Activated T-helper 1 cell treated with anti-CD3 and anti-CD28 coated beads, Interleukin-2, amount 50 U/mL, for 16 hours (primary cell): ENCODE measurements at places on chromosomes 4 and X.

DNA sequence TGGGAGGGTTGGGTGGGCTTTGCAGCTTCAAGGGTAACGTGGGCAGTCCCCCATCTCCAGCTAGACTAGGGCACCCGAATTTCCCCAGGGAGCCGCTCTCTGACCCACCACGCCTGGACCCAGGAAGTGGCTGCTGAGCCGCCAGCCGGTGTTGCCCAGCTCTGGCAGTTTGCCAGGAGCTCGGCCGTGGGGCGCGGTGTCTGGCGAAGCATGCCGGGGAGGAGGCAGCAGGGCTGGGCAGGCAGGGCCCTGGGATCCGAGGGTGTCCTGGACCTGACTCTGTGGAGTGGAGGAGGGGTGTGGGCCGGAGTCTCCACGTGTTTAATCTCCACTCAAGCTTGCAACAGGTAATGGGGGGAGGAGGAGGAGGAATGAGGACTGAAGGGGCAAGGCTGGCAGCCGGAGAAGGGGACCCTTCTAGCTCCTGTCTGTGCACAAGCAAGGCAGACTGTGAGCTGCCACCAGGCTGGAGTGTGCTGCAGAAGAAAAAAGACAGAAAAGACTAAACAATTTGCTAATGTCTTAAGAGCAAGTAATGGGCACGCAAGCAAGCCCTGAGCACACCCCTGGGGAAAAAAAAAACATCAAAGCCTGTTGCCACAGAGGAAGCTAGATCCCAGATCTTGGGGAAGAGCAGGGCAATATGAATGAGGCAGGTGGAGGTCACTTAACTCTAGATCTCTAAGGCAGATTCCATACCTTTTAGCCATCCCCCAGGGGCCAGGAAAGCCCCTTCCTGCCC, 2.4 kb downstream of the LONRF3 start:
- DNase-seq, result no peak

- no peak for DNase-seq
These were observed 521.1 kb downstream of the FSTL5 start for GRCh38 chr4:161642708-161643107.

GRCh38 chr4:108175966-108176365, 7.2 kb upstream of the LEF1 start:
- no peak for DNase-seq

GRCh38 chrX:134172588-134173259, 64.3 kb upstream of the CCDC160 start:
- DNase-seq, result no peak

- no peak for DNase-seq
These were observed at the start of gene DUSP9 for GRCh38 chrX:153646620-153647373. TSS of gene DUSP9 (plus strand) at chrX:153647203. CDS start at chrX:153647954, 751 bp downstream.

DNA sequence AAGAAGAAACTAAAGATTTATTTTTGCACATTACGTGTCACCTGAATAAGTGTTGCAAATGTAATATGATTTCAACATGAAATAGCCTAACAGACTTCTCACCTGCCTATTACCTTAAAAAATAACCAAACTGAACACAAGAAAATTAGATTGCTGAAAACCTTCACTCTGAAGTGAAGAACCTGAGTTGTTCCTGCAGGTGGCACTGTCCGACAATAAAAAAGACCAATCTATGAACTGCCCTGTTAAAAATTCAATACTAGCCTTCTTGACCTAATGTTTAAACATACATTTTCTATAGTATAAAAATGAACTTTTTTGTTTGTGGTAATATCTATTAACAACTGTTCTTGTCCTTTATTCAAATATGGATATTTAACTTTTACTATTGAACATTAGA, 69.2 kb upstream of the PNPLA4 start:
- no peak for DNase-seq

- no peak for DNase-seq
These were observed 20.9 kb upstream of the USP27X start for GRCh38 chrX:49858341-49858740.

DNA sequence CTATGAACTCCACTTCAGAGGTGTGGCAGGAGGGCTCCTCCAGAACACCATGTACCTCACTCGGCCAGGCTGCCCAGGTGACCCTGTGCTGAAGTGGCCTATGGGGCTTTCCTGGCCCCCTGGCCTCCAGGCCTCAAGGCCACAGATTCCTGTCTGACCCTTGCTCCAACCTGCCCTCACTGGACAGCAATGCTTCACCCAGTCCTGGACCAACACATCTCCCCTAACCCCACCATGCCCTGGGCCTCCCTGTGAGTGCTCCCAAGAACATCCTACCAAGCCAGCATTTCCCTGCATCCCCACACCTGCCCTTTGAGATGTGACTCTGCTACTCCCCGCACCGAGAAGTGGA, 10.5 kb downstream of the ZFYVE28 start:
- no peak for DNase-seq

GRCh38 chr4:158018221-158018830, 154.5 kb downstream of the GASK1B start:
- no peak for DNase-seq

DNA sequence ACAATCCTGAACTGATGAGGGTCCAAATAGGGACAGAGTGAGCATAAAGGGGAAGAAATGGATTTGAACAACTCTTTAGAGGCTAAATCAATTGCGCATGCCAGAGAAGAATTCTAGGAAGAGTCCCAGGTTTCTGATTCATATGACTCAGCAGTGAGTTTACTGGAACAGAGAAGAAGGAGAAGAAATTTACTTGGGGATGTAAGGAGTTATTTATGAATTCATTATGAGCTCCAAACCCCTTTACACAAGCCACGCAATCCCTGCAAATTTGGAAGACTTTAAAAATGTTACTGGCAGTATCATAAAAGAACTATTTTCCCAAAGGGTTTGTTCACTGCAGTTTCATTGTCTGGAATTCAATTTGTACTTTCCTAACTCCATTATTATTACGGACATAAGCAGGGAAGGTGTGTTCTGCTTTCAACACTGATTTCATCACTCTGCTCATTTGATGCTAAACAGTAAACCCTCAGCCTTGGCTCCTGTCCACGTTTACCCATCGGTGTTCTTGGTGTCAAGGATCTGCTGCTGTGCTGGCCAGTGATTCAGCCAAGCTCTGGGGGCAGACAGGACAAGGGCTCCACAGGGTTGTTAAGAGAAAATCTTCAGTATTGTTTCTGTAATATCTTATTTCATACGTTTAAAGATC, 273.7 kb downstream of the HNRNPD start:
- no peak for DNase-seq

GRCh38 chrX:134010690-134011089, 25.3 kb upstream of the GPC3 start:
- no peak for DNase-seq

- no peak for DNase-seq
These were observed 62.1 kb downstream of the GALNTL6 start for GRCh38 chr4:171875291-171875690.

GRCh38 chr4:27000820-27001219, 140.2 kb downstream of the STIM2 start:
- DNase-seq, result no peak

DNA sequence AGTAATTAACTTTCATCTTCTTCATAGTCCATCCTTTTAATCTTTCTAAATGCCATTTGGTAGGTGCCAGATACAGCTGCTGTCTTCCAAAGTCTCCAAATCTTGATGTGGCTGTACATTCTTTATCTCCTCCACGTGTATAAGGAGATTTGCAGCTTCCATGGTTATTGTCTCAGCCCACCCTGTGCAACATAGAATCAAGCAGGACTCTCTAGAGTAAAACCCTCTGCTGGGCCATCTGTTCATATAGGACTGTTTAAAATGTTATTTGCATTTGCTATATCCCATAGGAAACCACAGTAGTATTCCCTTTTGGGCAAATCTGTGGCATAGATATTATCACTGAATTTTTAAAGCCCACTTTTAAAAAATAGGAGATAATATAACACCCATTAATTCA, 527.2 kb upstream of the EPHA5 start:
- DNase-seq, result no peak

DNA sequence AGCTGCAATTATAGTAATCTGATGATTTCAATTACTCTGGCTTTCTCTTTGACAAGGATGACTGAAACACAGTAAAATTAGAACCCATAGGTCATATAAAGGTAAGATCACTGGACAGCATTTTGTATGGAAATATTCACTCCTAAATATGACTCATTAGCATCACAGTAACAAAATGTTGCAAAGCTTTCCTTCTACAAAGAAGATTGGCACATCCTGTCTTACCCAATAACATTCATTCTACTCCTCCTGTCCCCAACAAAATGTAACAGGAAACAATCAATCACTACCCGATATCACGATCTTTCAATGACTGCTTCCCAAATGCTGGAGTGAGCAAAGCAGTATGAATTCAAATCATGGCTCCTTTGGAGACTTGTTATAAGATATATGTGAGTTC, 95.3 kb downstream of the FANCB start:
- no peak for DNase-seq

DNA sequence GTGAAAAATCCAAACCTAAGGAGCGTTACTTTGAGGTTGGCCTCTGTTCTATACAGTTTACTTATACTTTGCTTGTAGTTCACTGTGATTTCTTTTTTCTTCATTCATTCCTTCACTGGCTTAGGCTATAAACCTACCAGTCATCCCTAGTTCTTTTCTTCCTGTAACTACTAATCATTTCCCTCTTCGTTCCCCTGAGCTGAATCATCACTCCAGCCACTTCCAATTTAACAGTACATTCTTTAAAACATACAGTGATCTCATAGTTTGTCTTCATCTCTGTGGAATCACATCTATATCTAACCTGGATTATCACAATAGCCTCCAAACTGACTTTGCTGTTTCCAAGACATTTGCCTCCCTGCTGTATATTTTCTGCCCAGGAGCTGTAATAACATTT, 25.2 kb upstream of the NPFFR2 start:
- no peak for DNase-seq

GRCh38 chrX:18537524-18537923, 112.1 kb downstream of the CDKL5 start:
- no peak for DNase-seq

- DNase-seq, result no peak
These were observed 25.1 kb upstream of the UGT2B11 start for GRCh38 chr4:69239557-69240168.

- no peak for DNase-seq
These were observed 133.0 kb upstream of the LEF1 start for GRCh38 chr4:108301545-108302251.

DNA sequence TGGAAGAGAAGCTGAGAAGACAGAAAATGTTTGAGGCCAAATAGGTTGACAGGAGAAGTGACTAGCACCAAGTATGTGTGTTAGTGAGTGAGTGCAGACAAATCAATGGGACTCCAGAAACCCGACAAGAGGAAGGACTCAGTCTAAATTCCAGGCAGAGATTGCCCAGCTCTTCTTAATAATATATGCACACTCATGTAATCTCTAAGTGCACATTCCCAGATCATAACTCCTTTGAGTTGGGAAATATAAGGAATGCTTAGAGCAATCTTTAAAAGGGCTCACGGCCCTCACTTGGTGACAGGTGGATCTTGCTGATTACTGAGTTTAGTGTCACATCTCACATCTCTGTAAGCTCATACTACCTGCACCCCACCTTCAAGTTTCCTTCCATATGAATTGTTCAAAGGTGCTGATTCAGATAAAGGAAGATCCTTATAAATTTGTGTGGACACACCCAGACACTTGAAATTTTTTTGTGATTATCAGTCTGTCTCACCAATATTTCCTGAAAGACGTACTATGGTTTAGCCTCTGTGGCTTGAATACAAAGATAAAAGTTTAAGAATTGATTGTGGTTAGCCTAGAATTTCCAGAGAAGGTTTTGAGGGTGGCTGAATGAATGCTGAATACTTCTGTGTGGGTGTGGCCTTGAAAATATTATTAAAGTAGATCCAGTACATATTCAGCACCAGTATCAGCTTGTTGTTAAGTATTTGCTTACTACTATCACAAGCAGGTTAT, 205.1 kb upstream of the UGT8 start:
- DNase-seq, result no peak

GRCh38 chrX:53571494-53571893, 115.0 kb downstream of the HUWE1 start:
- DNase-seq, result no peak

- DNase-seq, result no peak
These were observed 240.3 kb upstream of the TAPT1 start for GRCh38 chr4:16466581-16466980.

- DNase-seq, result no peak
These were observed 19.7 kb upstream of the CRMP1 start for GRCh38 chr4:5912614-5913019.

DNA sequence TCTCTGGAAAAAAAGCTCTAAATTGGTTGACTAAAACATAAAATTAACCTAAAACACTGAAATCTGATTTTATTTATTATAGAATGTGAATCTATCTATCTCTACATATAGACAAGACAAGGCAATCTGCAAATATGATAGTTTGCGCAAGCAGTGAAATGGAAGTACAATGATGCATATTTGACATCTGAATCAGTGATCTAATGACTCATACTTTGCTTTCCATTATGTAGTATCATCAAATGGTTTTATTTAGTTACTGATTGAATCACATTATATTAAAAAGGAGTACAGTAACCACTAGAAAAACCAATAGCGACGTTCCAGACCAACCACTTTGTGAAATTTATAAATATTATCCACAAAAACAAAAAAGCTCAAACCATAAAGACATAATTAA, 1969.3 kb downstream of the PCDH7 start:
- DNase-seq, result no peak

GRCh38 chr4:22473268-22473667, 42.6 kb downstream of the ADGRA3 start:
- DNase-seq, result no peak

DNA sequence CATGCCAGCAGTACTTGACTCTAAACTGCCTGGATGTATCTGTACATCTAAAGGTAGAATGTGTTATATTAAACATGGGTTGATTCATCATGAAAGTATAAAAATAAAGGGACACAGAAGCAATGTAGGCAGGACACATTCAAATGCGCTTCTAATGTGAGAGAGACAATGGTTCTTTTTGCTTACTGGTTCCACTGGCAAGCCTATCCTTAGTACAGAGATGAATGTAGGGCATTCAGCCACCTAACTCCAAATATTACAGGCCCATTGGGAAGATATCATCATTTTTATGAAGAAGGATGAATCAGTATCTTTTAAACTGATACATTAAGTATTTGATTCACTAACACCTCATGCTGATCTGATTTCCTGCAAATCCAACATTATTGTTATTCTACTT, 18.0 kb downstream of the CDKL2 start:
- DNase-seq, result no peak

GRCh38 chr4:181193131-181193930, 1049.9 kb upstream of the TENM3 start:
- DNase-seq, result no peak

GRCh38 chr4:137648531-137648930, 116.2 kb upstream of the PCDH18 start:
- DNase-seq, result no peak

- peak; percentile 69 for DNase-seq
These were observed at the start of gene AMMECR1 for GRCh38 chrX:110317820-110318663. TSS of gene AMMECR1 (minus strand) at chrX:110318085. CDS start at chrX:110318071, 14 bp downstream.

- no peak for DNase-seq
These were observed 150.0 kb downstream of the CBR4 start for GRCh38 chr4:168859888-168860694.
